SJSA1 (cell line): ENCODE measurements at places on chromosomes 1 and 21. TPM values are rescaled to one million over a fixed set of nuclear protein-coding genes. Genes with fewer than 3 reads are reported as not detected.

The FLAD1 gene
- 15.4 and 23.7 TPM in 2 replicates for total RNA-seq

The S100A9 gene
- not detected in 2 replicates for total RNA-seq

The KCNJ9 gene
- total RNA-seq = not detected in 2 replicates

The PTCH2 gene
- 1.0 and 1.5 TPM in 2 replicates for total RNA-seq

The MFAP2 gene
- 9.3 and 16.7 TPM in 2 replicates for total RNA-seq

The GPX7 gene
- total RNA-seq = 22.6 and 57.5 TPM in 2 replicates

The PDXK gene
- 78.8 and 81.6 TPM in 2 replicates for total RNA-seq

The TTC39A gene
- total RNA-seq = 3.2 TPM in 1 of 2 replicates, not detected in the other

The ARHGAP30 gene
- not detected in 2 replicates for total RNA-seq

The PRELP gene
- total RNA-seq = not detected in 2 replicates
